Stimulated activated CD4-positive, alpha-beta T cell treated with anti-CD3 and anti-CD28 coated beads, TNF-alpha, amount 100 ng/mL, for 1 hour (primary cell): ENCODE measurements at places on chromosomes 3 and 15.

- DNase-seq = no peak
These were observed 13.9 kb upstream of the HES1 start for GRCh38 chr3:194121891-194122631.

DNA sequence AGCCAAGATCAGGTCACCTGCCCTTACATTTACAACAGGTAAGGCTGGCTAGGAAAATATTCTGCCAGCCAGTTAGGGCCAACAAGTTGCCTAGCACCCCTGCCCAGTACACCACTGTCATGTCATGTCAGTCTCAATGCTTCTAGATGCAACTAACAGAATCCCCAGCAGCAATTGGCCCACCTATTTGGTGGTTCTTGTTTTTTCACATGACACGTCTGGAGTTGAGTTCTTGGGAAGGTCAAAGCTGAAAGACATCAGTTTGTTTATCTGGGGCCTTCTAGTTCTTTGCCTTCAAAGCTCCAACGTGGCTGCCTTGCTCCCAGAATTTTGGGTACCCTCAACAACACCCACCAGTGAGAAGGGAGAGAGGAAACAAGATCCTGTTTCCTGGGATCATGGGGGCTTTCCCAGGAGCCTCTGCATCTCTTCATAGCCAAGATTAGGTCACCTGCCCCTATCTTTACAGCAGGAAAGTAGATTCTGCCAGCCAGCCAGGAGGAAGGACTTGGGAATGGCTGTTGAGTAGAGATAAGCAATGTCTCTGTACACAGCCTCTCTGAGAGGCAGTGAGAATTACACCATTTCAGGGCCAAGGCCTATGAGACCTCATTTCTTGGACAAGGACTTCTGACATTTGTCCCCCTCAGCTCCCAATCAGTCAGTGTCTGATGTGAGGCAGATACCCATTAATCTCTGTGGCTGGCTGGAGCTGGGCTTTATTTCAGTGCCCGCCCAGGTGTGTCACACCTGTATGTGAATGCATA, 8.6 kb downstream of the GPX1 start:
- no peak for DNase-seq

- DNase-seq = no peak
These were observed 35.0 kb downstream of the RFTN1 start for GRCh38 chr3:16478516-16478915.

GRCh38 chr15:61938249-61938648, 122.0 kb downstream of the VPS13C start:
- DNase-seq = no peak

DNA sequence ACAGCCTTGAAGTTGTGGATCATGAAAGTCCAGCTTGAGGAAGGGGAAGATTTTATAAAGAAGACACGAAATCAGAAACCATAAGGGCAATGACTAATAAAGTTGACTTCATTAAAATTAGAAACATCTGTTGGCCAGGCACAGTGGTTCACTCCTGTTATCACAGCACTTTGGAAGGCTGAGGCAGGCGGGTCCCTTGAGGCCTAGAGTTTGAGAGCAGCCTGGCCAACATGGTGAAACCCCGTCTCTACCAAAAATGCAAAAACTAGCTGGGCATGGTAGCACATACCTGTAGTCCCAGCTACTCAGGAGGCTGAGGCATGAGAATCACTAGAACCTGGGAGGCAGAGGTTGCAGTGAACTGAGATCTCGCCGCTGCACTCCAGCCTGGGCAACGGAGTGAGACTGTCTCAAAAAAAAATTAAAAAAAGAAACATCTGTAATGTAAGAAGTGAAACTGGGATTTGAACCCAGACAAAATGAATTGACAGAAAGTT, 7.9 kb upstream of the UBXN7 start:
- no peak for DNase-seq

DNA sequence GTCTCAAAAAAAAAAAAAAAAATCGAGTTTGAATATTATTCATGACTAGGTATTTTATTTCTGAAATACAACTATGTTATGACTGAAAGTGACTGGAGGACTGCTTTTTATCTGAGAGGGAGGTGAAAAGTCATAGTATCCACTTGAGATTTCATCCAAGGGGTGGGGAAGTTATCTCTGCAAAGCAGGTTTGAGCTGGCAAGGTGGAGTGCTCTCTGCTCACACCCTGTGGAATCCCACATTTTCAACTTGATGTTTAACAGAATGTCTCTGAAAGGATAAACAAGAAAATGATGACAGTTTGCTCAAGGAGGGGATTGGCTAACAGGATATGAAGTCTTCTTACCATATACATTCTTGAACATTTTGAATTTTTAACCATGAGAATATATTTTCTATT, 27.3 kb upstream of the SEC62 start:
- DNase-seq = no peak

DNA sequence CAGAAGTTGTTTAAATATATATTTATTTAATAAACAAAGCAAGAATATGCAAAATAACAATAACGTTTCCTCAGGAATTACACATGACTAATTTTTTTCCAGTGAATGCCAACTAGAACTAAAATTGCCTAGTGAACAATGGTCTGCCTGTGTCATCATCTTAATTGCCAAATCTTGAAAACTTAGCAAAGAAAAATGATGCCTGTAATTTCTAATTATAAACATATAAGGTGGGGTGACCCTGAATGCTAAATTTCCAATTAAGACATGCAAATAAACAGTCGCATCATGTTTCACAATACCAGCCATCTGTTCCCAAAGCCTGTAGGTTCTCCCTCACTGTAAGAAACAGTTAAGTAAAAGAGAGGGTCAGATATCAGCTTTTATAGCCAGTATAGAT, 67.6 kb upstream of the PLCL2 start:
- no peak for DNase-seq
